ENCODE measurements at places on chromosomes 16 and 17. TPM values are rescaled to one million over a fixed set of nuclear protein-coding genes. Genes with fewer than 3 reads are reported as not detected.

The COA3 gene
- total RNA-seq = 64.4 TPM

The OR1F1 gene
- not detected for total RNA-seq

DNA sequence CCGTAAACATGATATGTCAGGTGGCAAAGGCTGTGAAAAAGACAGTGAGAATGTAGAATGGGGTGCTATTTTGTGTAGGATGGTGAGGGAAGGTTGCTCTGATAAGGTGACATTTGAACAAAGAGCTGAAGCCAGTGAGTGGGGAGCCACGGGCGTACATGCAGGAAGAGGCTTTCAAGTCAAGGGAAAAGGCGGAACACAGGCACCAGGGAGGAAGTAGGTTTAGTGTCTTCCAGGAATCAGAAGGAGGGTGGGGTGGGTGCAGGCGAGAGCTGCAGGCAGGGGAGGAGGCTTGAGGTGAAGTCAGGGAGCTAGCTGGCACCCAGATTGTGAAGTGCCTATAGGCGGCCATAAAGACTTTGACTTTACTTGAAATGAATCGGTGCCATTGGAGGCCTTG lies 14.1 kb downstream of the ZFP90 start:
- no peak for DNase-seq

- peak; percentile 89 for DNase-seq
Observed at GRCh38 chr17:17682737-17683680, 1.8 kb downstream of the RAI1 start.

DNA sequence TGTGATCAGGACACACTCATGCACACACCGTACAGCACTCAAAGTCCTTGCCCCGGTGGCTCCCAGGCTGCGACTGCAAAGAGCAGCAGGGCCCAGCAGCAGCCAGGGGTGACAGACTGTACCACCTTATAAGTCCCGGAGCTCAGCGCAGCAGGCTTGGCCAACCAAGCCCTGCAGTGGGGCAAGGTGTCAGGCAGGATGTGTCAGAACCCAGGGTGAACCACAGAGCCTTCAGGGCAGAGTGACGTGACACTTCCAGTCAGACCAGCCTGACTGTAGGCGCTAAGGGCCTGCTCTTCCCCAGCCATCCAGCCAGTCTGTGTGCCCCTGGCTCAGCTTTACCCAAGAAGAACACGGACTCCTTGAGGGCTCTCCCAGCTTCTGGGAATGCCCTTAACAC lies 204.1 kb downstream of the COPRS start:
- DNase-seq = peak; percentile 77

The ZG16 gene
- total RNA-seq = not detected

GRCh38 chr17:81641825-81642489 lies 5.0 kb downstream of the TSPAN10 start:
- no peak for DNase-seq

Data from right cardiac atrium (tissue), 5 donors.